ENCODE measurements at places on chromosomes 16 and 17.

DNA sequence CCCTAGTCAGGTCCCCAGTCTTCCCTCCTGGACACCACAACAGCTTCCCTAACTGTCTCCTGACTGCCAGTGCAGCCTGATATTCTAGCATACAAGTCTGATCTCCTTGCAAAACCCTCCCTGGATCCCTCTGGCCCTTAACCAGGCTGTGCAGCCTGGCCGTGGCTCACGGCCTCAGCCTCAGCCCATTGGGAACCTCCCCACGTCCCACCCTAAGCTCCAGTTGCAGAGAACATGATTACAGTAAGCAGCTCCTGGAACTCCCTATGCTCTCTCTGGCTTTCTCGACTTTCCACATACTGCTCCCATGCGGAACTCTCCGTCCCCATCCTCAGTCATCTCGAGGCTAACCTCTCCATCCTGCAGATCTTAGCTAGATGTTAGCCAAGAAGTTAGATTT, 13.0 kb downstream of the ALOX12B start:
- no peak for DNase-seq

- DNase-seq, result no peak
These were observed 32.0 kb downstream of the LRRC75A start for GRCh38 chr17:16459855-16460550.

DNA sequence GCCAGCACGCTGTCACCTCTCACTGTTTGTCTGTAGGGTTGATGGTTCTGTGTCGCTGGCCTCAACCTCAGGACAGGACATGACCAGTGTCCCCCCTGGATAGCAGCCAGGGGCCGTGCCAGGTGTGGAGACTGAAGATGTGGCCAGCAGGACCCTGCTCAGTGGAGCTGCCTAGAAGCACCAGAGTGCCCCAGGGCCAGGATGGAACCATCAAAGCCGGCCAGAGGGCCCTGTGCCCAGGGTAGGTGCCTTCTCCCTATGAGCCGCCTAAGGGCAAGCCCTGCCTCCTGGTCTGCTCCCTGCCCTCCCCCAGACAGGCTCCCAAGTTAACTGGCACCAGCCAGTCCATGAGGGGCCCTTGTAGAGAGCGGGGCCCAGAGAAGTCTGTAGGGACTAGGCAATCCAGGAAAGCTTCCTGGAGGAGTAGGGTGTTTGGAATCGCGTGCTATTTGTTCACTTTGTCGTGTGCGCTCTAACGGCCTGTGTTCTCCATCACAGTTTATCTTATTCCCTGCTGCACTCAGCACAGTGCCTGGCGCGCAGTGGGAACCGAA, 546 bp upstream of the NDUFB10 start:
- no peak for DNase-seq

DNA sequence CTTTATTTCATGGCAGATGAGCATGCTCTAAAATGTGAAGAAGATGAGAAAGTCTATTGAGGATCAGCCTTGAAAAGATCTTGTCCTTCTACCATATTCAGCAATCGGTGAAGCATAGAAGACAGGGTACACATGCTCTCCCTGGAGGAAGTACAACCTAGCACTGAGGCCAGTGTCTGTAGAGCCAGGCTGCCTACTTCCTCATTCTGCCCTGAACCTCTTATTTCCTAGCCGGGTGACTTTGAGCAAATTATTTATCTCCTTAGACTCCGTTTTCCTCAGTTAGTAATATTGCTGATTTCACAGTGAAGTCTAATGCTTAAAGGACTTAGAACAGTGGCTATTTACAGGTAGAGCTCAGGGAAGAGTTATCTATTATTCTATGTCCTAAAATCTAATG, 58.4 kb downstream of the TMEM100 start:
- DNase-seq, result no peak

DNA sequence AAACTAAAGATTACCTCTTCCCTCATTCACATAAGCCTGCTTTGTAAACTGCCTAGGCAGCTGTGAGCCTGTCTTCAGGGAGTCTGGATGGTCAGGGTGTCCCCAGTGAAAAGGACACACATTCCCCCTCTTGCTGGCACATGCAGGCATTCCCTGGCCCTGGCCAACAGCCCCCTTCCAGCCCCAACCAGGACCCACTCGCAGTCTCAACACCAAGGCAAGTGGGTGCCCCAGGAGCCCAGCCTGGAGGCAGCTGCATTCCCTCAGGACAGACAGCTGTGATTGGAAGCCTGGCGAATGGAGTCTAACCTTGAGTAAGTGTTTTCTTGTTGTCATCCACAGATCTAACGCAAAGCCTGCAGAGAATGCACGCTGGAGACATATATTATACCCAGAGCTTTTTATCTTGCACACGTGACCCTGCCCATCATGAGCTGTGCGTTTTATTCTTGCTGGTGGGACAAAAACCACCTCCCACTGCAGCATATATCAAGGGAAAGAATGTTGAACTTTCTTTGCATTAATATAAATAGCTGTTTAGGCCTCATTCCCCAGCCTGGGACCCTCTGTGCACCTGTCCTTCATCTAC, 95.0 kb upstream of the LHX1 start:
- no peak for DNase-seq

GRCh38 chr16:53740476-53740875, 36.5 kb downstream of the FTO start:
- DNase-seq, result no peak

DNA sequence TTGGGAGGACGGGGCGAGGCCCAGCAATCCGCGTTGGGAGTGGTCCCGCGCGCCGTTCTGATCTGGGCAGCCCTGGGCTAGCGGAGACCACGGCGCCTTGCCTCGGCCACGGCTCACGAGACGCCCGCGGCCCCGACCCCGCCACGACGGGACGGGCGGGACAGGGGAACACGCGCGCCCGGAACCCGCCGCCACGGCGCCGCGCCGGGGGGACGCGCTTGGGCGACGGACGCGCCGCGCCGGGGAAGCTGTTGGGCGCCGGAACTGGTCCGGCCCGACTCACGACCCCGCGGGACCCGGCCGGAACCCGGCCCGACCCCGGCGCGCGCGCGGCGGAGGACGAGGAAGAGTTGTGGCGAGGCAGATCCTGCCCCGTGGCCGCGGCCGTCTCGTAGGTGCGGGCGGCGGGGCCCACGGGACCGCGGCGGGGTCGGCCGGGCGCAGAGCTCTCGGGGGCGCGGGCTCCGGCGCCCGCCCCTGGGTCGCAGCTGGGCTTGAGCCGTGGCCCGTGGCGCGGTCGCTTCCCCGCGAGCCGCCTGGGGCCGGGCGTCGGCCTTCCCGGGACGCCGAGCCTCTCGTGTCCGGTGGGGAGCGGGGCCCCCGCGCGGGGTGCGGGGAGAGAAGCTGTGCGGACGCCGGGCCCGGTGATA, at the start of gene ACSF3:
Gene ACSF3, plus strand, starts transcription at position 251 of the 650 bp plus-strand sequence. CDS start 6,830 bp downstream, outside the sequence.
- DNase-seq, result no peak

GRCh38 chr16:31360251-31360650, 5.3 kb downstream of the ITGAX start:
- no peak for DNase-seq

DNA sequence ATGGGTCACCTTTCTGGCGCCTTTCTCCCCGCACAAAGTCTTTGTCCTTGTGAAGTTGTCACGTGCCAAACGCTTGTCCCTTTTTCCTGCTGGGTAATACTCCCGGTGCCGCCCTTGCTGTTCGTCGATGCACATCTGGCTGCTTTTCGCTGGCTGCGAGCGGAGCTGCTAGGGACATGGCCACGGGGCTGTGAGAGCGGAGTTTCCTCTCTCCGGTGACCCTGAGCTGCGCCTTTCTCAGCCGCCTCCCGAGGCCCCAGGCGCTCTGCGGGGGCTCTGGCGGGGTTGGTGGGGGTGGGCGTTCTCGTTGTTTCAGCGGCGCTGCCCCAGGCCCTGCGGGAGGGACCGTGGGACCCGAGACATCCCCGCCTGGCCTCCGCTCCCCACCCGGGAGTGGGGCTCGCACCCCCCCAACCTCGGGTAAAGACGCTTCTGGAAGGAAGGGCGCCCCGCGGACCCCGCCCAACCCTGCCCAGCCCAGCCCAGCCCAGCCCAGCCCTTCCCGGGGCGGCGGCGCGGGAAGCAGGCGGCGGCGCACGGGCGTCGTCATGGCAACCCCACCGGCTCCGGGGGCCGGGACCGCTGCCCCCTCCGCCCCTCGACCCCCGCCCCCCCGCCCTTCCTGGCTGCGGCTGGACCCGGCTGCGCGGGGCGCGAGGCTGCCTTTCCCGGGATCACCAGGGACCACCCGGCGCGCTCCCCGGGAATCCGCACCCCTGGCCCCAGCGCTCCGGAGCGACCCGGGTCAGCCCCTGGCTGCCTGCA, 12.3 kb downstream of the CHMP6 start:
- no peak for DNase-seq

- no peak for DNase-seq
These were observed 103.4 kb downstream of the CDC27 start for GRCh38 chr17:47085736-47086135.

- DNase-seq, result no peak
These were observed 35.0 kb upstream of the SLC5A10 start for GRCh38 chr17:18916816-18917500.

GRCh38 chr17:83096401-83097224, 17.2 kb downstream of the METRNL start:
- no peak for DNase-seq

GRCh38 chr17:74776044-74776962, at the start of gene NAT9:
NAT9 (minus strand) TSS chr17:74776345; CDS start chr17:74775698, 647 bp downstream.
- peak; percentile 70 for DNase-seq

DNA sequence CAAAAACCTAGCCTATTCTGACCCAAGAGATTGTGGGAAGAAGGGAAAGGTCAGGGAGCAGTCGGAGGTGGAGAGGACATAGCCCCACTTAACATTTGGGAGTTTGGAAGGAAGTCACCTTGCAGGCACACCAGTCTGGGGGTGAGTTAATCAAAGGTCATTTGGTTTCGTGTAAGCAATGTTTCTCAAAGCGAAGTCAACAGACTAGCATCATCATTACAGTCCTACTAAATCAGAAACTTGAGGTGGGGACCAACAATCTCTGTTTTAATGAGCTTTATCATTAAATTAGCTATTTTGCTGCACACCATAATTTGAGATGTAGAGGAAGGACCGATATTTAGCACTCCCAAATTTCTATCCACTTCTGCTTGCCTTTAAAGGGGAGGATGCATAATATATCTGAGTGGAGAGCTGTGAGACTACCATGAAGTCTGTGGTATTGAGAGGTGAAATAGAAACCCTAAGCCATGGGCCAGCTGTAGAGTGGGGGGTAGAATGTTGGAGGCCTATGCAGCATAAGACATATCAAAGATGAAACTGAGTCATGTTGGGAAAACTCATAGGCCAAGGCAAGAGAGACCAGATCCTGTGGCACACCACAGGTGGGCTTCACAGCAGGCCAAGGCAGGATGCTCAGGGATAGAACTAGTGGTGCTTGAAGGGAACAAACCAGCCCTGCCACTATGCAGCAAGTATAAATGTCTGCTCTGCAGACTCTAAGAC, 141.7 kb upstream of the ANKFN1 start:
- no peak for DNase-seq

DNA sequence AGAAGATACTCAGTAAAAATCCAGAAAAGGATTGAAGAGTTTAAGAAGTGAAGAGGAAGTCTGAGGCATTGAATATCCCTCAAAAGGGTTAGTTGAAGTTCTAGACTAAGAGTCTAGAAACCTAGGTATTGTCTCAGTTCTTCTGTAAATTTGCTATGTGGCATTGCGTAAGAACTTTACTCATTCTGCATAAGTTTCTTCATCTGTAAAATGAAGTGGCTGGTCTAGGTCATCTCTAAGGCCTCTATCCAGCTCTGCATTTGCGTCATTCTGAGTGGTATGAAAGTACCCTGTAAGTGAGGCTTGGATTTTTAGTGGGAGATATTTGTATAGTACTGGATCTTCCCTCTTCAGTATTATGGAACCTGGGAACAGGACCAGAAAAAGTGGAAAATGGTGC, 130.2 kb downstream of the MYO1D start:
- DNase-seq, result no peak

GRCh38 chr17:63587770-63588169, 12.9 kb upstream of the TACO1 start:
- DNase-seq, result no peak

DNA sequence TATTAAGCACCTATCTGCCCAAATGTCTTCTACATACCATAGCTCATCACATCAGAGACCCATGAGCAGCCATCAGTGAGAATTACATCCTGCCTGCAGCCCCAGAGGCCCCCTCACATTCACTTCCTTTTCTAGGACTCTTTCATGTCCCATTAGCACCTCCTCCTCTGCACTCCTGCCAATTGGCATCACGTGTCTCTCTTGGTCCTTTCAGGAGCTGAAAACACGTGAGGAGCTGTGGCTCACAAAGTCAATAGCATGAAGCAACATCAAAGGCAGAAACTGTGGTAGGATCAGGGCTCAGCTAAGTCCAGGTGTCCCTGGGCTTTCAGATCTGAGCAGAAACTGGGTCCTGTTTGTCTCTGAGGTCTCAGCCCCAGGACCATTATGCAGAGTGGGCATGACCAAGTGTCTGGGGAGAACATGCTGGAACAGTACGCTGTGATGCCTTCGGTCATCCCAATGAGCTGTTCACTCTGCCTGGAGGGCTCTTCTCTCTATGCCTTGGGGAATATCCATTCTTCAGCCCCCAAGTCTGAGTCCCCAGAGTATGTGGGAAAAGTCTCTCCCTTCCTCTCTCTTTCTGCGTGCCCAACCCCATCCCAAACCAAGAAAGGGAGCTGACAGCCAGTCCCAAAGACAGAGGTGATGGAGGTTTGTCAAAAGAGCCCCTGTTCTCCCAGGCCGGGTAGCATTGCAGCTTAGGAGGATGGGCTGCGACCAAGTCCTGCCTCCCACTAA, 457.0 kb upstream of the CDH5 start:
- no peak for DNase-seq

DNA sequence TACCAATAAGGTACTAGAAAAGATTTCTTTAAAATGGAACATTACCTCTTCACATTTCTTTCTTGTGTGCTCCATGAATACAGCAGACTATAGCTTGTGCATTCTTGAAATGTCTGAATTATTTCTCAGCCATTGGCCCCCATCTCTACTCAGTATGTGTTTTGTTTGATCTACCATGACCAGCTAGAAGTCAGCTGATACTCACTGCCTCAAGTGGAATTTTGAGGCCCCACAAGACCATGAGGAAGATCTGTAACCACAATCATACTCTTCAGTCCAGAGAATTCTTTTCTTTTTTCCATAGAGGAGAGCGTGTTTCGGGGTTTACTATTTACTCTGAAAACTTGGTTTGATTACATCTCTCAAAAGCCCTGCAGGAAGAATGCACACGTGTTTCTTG, 319.1 kb downstream of the TOX3 start:
- DNase-seq, result no peak

DNA sequence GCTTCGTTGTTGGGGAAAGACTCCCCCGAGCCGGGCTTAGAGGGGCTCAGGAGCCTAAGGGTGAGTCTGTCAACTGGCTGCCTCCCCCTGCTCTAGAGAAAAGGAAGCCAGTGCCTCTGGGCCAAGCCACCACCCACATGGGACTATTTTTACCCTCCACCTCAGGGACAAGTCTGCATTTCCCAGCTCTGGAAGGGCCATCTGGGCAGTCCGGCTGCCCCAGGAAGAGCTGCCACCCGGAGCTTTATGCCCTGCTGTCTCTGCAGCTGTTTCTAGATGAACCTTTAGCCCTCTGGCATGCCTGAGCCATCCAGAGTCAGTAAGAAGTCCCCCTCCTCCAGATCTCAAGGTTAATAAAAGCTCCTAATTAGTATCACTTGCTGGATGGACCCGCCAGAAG, 5.3 kb upstream of the RPRML start:
- no peak for DNase-seq
